ENCODE measurements at places on chromosomes 2 and 18.

DNA sequence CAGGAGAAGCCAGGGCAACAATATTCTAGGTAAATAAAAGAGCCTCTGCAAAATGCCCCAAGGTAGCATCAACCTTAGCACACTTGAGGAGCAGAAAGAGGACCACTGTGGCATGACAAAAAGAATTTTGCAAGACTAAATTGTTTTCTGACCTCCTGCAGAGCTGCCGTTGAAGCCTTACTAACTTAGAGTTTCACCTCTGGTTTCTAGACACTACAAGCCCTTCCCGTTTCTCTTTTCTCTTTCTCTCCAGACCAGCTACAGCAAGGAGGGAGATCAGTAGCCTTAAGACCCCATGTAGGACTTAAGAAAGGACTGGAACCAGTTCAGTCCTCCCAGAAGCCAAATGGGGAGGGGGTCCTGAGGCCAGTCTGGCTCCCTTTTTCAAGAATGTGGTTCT lies 73.3 kb upstream of the SP3 start:
- DNase-seq: no peak

- DNase-seq: no peak
These were observed 11.8 kb downstream of the ALS2 start for GRCh38 chr2:201768918-201769317.

DNA sequence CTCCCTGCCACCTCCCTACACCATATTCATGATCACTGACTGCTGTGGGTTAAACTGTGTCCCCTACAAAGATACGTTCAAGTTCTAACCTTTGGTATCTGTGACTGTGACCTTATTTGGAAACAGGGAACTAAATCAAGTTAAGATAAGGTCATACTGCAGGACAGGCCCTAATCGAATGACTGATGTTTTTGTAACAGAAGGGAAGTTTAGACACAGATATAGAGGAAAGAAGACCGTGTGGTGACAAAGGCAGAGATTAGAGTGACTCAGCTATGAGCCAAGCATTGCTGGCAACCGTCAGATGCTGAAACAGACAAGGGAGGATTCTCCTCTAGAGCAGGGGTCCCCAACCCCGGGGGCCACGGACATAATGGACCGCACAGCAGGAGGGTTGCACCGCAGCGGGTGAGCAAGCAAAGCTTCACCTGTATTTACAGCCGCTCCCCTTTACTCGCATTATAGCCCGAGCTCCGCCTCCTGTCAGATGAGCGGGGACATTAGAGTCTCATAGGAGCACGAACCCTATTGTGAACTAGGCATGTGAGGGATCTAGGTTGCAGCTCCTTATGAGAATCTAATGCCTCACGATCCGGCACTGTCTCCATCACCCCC lies 28.9 kb upstream of the RNF152 start:
- no peak for DNase-seq

- DNase-seq: no peak
These were observed 63.6 kb downstream of the CTNNA2 start for GRCh38 chr2:79576451-79576850.

DNA sequence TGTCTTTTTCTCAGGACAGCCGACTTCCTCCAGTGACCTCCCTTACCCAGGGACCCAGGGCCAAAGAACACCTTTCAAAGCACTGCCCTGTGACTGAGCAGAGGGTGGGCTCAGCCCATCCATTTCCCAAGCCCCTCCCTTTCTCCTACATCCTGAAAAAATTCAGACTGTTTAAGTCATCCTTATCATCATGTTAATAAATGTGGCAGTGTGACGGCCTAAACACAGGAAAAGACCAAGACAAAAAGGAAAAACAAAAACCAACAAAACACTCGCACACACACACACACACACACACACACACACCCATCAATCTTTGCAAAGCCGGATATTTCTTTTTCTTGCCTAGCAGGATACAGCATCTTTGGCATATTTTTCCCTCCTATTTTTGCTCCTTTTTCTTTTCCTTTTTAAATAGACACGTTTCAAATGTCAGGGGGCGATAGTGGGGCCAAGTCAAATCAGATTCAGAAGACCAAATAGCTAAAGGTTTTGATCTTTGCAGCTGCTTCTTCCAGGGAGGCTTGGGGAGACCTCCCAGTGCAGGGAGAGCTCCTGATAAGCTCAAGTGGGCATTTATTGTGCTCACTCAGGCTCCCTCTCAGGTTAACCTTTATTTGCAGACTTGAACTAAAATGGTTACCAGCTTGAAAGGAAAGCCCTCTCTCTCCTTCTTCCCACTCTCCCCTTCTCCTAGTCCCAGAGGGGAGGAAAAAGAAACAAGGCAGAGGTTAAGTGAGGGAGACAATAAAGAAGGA lies 39.5 kb upstream of the NRP2 start:
- no peak for DNase-seq

DNA sequence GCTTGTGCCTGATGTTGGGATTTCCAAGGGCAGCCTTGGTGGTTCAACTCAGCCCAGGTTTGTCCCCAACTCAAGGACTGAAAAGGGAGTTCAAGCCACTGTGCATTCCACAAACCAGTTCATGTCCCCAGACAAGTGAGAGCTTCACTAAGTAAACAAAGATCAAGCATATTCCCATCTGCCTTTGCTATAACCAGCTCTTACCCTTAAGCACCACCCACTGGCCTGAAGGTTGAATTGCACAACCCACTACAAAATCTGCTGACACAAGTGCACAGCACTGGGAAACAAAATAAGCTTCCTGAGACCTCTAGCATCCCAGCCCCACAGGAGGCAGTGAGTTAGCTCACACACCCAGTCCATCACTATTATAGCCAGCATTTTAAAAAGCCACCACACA lies 516.7 kb downstream of the NR4A2 start:
- no peak for DNase-seq

Measured in activated CD4-positive, alpha-beta T cell treated with anti-CD3 and anti-CD28 coated beads, Interleukin-2, amount 10 ng/mL, durations not matched to agents 24 days and 14 days (primary cell).